ENCODE measurements at places on chromosomes 7 and 10.
A peak's percentile ranks its signal among the peaks of the same experiment; 100 is the strongest.

DNA sequence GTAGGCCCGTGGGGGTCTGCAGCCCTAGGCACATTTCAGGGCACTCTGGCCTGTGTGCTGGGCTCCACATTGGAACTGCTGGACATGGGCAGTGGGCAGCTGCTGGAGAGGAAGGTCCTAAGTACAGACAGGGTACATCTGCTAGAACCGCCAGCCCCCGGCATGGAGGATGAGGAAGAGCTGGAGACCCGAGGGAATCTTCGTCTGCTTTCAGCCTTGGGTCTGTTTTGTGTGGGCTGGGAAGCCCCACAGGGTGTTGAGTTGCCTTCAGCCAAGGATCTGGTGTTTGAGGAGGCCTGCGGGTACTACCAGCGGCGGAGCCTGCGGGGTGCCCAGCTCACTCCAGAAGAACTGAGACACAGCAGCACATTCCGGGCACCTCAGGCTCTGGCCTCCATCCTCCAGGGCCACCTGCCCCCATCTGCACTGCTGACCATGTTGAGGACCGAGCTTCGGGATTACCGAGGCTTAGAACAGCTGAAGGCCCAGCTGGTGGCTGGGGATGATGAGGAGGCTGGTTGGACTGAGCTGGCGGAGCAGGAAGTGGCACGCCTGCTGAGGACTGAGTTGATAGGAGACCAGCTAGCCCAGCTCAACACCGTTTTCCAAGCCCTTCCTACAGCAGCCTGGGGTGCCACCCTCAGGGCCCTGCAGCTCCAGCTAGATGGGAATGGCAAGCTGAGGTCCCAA, 1.4 kb downstream of the HPS6 start:
- DNase-seq, result no peak

- DNase-seq, result no peak
These were observed 255.8 kb downstream of the ABCA13 start for GRCh38 chr7:48426966-48427555.

GRCh38 chr10:102001435-102002068, 54.4 kb downstream of the ARMH3 start:
- DNase-seq, result no peak

- DNase-seq, result peak; percentile 32
These were observed 12.1 kb upstream of the CCNY start for GRCh38 chr10:35324196-35324595.

DNA sequence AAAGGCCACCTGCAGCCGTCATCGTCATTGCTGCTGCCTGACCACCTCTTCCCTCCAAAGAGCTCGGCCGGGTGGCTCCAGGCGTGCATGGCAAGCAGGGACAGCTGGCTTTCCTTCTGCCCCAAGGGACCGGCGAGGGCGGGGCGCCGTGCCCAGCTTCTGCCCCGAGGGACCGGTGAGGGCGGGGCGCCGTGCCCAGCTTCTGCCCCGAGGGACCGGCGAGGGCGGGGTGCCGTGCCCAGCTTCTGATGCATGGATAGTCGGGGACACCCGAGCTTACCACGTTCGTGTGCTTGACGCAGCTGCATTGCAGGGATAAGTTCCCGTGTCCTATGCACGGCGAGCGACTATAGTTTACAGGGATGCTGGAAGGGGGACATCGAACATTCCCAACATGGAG, 27.0 kb downstream of the CFAP46 start:
- no peak for DNase-seq

- DNase-seq, result no peak
These were observed 68.1 kb upstream of the ITPRID1 start for GRCh38 chr7:31445686-31446355.

Data from astrocyte of the cerebellum (primary cell).